ENCODE measurements at places on chromosomes 12 and 14.

DNA sequence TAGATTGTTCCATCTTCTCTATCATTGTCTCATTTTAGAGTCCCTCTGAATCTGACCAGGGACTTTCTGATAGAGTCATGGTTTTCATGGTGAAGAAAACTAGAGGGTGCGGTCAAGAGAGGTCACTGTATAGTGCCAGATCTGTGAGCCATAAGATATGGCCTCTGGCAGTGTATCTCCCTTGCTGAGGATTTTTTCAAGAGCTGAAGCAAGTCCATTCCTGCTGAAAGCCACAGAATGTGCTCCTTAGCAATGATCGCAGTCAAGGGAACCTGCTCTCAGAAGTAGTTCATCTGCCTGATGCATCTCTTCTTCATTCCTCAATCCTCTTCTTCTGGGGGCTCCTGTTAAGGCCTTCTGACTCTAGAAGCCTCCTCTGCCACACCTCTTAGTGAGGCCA, 405.2 kb downstream of the EGLN3 start:
- DNase-seq = no peak

DNA sequence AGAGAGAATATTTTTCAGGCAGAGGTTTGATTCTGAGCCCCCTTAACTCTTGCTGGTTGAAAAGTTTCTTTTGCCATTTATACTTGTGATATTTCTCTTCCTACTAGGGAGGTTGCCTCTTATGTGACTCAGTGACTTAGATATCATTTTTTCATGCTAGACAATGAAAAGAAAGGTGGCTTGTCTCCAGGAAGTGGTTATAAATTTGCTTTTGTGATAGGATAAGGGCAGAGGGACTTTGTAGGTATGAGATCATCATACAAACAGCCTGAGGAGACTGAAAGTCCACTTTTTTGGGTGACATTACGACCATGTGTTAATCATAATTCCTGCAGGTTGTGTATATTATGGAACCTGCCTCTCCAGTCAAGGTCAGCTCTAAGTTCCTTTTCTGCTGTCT, 35.8 kb downstream of the ACSM4 start:
- no peak for DNase-seq

DNA sequence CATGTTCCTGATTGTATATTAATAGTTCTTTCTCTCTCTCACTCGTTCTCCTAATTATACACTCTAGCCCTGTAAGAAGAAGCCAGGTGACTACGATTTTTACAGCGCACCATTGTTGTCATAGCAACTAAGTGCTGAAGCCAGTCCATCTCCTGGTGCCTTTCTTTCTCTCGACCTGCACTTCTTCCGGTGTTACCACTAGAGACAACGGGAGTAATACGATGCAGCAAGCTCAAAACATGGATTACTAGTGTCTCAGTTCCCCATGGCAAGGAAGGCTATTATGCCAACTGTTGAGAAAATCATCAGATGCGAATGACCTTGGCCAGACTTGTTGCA, 40.8 kb upstream of the DCD start:
- no peak for DNase-seq

- DNase-seq = no peak
Measured at GRCh38 chr14:89407856-89408255, 9.2 kb downstream of the FOXN3 start.

DNA sequence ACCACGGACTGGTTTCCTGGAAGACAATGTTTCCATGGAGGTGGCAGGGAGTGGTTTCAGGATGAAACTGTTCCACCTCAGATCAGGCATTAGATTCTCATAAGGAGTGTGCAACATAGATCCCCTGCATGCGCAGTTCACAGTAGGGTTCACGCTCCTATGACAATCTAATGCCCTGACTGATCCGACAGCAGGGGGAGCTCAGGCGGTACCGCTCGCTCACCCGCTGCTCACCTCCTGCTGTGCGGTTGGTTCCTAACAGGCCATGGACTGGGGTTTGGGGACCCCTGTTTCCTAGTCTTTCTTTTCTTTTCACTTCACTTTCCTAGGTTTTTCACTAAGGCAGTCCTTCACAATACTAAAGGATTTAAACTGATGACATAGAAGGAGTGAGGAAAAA, 39.6 kb downstream of the GUCY2C start:
- DNase-seq = no peak

DNA sequence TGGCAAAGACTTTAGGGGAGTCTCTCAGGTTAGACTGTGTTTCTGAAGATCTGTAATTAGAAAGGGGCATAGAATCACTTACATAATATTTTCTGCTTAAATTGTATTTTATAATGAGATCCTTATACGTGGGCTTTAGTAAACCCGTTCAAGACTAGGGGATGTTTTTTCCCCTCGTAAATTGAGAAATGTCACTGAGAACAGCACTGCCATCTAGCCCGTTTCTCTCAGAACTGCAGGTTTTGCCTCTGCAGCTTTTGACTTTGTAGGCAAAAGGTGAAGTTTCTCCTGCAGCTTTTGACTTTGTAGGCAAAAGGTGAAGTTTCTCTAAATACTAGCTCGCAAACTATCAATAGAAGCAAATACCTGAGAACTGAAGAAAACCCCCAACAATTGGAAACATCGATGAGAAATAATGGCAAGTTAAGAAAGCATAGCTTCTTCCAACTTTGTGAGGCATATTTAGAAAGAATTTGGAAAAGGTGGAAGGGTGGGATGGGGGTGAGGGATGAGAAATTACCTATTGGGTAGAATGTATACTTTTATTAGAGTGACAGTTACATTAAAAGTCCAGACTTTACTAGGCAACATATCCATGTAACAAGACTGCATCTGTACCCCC, 9.9 kb upstream of the ASPG start:
- no peak for DNase-seq

DNA sequence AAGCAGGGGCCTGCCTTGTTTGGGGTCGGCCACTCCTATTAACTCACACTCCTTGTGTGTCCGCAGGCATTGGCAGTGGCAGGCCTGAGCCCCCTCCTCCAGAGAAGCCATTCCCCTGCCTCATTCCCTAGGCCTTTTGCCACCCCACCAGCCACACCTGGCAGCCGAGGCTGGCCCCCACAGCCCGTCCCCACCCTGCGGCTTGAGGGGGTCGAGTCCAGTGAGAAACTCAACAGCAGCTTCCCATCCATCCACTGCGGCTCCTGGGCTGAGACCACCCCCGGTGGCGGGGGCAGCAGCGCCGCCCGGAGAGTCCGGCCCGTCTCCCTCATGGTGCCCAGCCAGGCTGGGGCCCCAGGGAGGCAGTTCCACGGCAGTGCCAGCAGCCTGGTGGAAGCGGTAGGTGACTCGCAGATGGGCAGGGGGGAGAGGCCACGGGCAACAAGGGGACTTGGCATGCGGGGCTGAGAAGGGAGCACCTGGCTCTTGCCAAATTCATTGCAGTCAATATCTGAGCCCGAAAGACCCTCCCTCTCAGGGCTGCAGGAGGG, 106.3 kb upstream of the FKBP4 start:
- no peak for DNase-seq

- DNase-seq = no peak
Measured at GRCh38 chr14:33674927-33675326, 275.9 kb downstream of the EGLN3 start.

DNA sequence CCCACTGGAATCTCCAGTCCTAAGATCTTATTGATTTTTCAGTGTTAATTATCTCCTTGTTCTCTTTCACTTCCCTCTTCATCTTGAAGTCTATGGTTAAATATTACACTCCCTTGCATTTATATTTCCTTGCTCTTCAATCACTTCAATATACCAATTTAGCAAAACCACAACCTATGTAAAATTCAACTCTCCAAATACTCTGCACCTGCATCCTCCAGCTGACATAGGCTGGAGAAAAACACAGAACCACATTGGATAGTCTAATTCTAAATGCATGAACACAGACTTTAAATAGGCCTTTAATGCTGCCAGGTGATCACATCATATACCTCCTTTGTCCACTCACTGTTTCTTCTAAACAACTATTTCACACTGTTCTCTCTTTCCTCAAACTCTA, 253.8 kb upstream of the GARIN6 start:
- DNase-seq = no peak

DNA sequence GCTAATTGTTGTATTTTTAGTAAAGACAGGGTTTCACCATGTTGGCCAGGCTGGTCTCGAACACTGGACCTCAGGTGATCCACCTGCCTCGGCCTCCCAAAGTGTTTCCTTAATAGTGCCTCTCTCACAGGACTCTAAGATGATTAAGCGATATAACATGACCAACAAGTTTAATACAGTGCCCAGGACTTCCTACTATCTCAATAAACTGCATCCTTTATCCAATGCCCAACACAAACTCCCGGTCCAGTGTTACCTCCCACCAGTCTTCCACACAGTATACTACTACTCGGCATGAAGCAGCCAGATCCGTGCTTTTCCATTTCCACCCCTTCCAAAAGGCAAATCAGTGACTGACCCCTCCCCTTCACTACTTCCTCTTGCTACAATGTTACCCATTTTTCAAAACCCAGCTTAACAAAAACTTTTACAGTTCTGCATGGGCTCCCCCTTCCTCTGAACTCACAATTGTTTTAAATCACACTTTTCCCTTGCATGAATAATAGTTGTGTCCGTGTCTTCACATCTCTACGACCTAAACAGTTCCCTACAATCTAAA, 900 bp downstream of the NOP2 start:
- DNase-seq = no peak

GRCh38 chr14:77490347-77490986, 8.1 kb downstream of the ISM2 start:
- no peak for DNase-seq

- DNase-seq = no peak
Measured at GRCh38 chr14:68033336-68033932, 213.9 kb downstream of the RAD51B start.

- DNase-seq = no peak
Measured at GRCh38 chr12:81542065-81543010, 216.8 kb downstream of the PPFIA2 start.

GRCh38 chr14:31430634-31431264, 10.4 kb upstream of the HEATR5A start:
- no peak for DNase-seq

GRCh38 chr14:21528381-21529348, 2.5 kb upstream of the SALL2 start:
- DNase-seq = no peak

DNA sequence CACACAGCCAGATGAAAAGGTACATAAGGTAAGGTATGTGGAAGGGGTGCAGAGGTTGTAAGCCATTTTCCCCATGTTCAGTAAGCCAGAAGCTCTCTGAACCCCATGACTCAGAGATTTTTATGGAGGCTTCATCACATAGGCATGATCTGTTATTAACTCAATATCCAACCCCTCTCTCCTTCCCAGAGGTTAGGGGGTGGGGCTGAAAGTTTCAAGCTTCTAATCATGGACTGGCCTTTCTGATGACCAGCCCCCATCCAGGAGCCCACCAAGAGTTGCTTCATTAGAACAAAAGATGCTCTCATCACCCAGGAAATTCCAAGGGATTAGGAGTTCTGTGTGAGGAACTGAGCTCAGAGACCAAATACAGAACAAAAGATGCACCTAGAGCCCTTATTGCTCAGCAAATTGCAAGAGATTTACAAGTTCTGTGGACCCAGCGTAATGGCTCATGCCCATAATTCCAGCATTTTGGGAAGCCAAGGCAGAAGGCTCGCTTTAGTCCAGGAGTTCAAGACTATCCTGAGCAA, 103.2 kb upstream of the DAAM1 start:
- DNase-seq = no peak

DNA sequence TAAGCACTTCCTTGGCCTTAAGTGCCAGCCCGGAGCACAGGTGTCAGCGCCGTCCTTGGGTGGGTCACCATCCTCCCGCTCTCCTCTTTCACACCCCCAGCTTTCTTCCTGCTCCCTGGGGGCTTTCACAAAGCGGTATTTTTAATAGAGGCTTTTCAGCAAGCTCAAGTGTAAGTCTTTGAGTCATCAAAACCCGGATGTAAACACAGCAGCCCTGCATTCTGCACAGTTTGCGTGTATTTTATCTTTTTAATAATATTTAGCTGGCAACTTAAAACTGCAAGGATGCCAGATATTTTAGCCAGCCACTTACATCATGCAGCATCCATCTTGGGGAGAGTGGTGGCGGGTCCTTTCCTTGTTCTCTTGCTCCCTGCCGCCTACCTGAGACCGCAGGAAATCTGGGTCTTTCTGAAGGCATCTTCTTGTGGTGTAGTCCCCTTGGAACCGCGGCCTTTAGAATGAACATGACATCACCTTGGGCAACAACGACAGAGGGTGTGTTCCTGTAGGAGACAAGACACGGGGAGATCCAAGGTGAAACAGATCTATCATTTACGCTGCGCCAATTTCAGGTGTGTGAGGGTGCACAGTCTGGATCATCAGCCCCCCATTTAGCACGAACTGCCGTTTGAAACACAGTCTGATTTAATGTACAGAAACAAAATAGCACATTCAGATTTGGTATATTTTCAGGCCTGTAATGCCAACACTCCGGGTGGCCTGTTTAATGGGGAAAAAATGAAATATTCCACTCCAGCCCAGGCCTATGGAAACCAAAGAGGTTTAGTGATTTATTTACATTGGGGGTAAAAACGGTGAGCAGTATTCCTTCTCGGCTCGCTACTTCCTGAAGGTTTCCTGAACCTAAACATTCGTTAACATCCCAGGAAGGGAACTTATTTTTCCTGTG, 12.5 kb upstream of the IRF2BPL start:
- DNase-seq = no peak

DNA sequence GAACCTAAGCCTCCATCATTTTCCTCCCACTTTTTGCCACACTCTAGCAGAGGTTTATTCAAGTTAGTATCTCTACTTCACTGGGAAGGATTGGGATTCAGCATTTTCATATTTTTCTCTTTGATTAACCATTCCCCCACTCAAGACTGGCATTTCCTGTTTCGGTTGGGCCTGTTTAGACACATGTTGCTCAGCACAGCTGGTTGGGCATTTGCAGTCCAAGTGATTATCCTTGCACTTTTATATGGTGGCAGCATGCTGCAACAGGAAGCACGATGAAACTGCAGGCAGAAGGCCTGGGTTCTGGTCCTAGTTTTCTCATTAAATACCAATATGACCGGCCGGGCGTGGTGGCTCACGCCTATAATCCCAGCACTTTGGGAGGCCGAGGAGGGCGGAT, 182.9 kb upstream of the GRIN2B start:
- DNase-seq = no peak

DNA sequence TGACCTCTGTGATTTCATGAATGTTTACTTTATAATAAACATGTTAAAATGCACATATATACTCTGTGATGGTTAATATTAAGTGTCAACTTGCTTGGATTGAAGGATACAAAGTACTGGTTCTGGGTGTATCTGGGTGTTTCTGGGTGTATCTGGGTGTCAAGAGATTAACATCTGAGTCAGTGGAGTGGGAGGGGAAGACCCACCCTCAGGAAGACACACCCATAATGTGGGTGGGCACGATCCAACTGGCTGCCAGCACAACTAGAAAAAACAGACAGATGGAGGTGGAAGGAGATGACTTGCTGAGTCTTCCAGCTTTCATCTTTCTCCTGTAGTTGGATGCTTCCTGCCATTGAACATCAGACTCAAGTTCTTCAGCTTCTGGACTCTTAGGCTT, 11.9 kb downstream of the NUP37 start:
- no peak for DNase-seq

GRCh38 chr12:101685092-101685491, 12.3 kb upstream of the CHPT1 start:
- DNase-seq = no peak

DNA sequence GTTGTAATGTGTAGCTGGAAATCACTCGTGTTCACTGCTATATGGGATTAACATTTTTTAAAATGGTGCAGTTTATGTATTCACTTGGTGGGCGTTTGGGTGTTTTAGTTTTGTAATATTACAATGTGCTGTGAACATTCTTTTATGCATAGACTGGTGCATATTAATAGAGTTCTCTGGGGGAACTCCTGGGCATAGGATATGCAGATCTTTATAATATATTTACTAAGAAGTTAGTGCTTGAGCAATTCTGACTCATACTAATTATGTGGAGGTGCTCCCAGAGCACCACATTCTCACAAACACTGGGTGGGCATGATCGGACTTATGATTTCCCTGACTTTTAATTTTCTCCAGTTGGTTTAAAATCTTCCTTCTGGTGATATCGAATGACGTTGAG, 342.3 kb downstream of the PDZRN4 start:
- no peak for DNase-seq

All from activated CD4-positive, alpha-beta T cell treated with anti-CD3 and anti-CD28 coated beads, Interleukin-2, amount 50 U/mL, for 1 hour (primary cell).